ENCODE measurements at places on chromosomes 1 and 21.
A peak's percentile ranks its signal among the peaks of the same experiment; 100 is the strongest.

DNA sequence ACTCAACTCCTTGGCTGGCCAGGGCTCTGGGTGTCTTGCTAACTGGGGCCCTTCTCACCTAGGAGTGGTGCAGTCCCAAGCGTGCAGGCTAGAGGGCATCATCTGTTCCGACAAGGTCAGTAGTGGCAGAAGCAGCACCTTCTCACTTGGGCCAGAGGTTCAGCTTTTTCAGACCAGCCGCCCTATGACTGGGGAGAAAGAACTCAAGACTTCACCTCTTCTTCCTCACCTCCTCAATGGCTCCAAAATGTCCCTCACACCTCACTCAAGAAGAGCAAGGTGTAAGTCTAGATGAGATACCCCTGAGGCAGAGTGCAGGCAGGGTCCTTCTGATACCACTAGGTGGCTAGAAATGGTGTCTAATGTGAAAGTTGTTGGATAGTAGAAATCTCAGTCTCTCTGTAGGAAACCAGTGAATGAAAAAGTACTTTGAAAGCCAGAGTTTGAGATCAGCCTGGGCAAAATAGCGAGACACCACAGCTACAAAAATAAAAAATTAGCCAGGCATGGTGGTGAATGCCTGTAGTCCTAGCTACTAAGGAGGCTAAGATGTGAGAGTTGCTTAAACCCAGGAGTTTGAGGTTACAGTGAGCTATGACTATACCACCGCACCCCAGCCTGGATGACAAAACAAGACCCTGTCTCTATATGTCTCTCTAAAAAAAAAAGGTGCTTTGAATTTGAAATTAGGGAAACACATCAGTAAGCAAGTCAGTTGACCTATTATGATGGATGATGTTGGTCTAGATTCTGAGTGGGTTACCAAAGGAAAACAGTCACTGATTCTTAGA, 8.6 kb upstream of the IL20 start:
- no peak for DNase-seq

DNA sequence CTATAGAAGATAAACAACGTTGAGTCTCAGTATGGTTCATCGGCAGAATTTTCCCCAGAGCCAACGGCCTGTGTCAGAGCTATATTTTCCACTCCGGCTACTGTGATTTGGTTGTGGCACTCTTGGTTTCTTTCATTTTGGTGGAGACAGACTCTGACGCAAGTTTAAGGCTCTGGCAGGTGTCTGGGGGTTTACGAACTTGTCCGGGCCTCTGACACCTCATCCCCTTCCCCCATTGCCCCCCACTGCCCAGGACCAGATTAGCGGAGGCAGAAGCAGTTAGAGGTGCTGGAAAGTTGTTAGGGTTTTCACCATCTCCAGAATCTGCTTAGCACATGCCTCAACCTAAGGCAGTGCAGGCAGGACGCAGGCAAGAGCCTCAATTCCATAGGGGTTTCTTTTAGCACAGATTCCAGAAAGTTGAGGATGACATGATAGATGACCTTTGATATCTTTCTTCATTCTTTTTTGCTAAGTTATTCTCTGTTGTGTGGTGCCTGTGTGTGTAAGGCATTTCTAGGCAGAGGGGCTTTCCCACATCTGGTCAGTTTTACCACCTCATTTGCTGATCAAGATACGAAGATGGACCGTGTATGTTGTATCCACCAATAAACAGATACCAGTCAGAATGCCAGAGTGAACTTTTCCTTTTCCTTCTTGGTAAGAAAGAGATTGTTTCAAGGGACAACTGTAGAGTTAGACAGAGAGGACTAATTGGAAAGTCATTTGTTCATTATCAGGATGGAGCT, 18.4 kb upstream of the IL10 start:
- no peak for DNase-seq

GRCh38 chr1:181413195-181413815, 70.0 kb upstream of the CACNA1E start:
- DNase-seq = no peak

DNA sequence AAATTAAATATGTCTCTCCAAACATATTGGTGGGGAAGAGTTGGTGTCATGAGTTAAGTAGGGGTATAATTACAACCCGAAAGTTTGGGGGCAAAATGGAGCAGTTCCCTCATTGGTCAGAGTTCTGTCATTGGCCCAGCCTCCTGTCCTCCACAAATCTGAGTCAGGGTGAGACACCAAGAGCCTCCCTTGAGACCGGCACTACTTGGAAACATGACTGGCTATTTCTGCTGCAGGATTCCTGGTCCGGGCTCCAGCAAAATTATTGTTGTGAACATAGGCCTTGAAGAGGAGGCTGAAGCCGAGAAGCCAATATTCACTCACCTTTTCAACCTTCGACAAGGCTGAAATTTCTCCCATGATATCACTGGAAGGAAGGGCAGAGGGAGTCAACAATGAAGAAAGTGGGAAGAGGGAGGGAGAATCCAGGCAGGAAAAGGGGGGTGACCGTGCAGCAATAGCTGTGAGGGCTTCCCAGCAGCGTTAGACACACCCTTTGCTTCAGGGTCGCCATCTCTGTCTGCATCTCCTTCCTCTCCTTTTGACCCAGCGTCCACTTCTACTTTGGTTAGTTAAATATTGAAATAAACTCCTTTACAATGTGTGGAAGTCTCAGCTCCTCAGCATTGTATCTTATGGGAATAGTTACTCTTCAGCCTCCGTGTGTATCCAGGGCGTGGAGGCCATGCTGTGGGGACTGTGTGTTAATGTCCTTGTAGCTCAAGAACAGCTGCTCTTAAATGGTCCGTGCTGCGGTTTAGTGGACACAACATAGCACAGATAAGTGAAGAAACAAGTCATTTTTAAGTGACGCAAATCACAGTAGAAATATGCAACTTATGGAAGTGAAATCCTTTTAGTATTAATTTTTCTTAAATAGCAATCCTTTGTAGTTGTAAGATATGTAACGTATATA, 307.4 kb downstream of the DISC1 start:
- no peak for DNase-seq

- DNase-seq = no peak
These were observed 7.5 kb downstream of the TAF1A start for GRCh38 chr1:222582099-222582774.

DNA sequence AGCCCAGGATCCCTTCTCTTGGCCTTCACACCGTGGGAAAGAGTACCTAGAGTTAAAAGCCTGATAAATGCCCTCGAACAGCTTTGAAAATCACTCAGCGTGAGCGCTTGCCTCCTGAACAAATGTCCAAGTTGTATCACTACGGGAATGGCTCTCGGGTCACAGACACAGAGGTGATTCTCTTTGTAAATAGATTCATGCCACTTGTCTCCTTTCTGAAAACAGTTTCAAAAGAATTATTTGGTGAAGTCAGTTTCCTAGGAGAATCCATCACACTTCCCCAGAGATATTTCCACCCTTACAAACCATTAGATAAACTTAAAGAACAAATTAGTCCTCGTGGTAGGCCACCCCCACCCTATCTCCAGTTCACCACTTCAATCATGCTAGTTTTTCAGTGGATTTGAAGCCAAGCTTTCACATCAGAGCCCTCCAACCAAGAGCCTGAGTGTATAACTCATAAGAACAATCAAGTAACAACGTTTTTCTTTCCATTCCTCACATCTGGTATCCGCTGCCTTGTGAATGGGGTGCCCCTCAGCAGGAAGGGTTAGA, 132.9 kb downstream of the SLC30A10 start:
- DNase-seq = no peak

DNA sequence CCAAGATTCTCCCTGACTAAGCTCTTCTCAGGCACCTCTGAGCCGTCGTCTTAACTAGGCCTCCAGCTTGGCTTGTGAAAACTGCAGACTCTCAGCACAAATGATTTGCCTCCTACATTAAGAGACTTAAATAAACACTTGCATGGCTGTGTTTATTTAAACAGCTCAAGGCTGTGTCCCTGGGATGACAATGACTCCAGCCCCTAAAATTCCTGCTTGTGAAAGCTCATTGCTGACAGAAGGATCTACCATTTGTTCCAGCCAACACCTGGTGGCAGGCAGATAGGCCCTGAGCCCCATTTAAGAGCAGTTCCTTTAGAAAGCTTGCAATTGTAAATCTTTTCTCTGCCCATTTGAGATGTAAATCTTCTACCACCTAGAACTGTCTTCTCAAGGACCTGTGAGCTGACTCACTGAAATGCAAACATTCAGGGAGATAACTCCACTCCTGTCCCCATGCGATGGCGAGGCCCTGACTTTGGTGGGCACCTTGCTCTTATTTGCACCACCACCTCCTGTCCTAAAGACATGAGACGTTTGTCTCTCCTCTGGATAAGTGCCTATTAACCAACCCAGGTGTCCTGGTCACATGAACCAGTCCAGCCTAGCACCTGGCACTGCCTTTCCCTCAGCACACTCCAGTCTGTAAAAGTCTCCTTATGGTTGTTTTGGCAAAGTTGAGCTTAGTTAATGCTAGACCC, 15.1 kb upstream of the PCP4 start:
- DNase-seq = peak; percentile 70

Measured in NT2/D1 (cell line).